ENCODE measurements at places on chromosomes 11 and 22. TPM values are rescaled to one million over a fixed set of nuclear protein-coding genes. Genes with fewer than 3 reads are reported as not detected.

The FXYD6 gene
- 18.3 TPM for total RNA-seq

The DERL3 gene
- 0.21 TPM for total RNA-seq

The JOSD1 gene
- 65.2 TPM for total RNA-seq

The KRTAP5-2 gene
- 15.1 TPM for total RNA-seq

The C22orf31 gene
- not detected for total RNA-seq

The GGTLC3 gene
- not detected for total RNA-seq

- DNase-seq: peak; percentile 79
Observed at GRCh38 chr11:11589437-11589836, 32.4 kb downstream of the GALNT18 start.

- no peak for DNase-seq
Observed at GRCh38 chr11:117605331-117605730, 191.7 kb downstream of the DSCAML1 start.

DNA sequence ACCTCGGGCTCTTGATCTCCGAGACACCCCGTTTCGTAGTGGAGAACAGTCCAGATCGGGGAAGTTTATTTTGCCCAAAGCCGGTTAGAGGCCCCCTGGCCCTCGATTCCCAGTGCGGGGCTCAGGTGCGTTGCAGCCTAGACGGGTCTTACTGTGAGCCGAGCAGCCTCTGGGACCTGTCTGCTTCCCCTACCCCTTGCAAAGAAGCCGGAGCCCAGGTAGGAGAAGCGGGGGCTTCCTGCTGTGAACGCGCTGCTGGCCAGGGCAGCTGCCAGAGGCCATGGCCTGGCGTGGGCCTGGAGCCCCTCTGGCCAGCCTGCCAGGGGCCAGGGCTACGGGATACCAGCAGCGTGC is 621 bp downstream of the TSPO start:
- DNase-seq: no peak

- no peak for DNase-seq
Observed at GRCh38 chr11:3747704-3748103, 49.6 kb downstream of the NUP98 start.

DNA sequence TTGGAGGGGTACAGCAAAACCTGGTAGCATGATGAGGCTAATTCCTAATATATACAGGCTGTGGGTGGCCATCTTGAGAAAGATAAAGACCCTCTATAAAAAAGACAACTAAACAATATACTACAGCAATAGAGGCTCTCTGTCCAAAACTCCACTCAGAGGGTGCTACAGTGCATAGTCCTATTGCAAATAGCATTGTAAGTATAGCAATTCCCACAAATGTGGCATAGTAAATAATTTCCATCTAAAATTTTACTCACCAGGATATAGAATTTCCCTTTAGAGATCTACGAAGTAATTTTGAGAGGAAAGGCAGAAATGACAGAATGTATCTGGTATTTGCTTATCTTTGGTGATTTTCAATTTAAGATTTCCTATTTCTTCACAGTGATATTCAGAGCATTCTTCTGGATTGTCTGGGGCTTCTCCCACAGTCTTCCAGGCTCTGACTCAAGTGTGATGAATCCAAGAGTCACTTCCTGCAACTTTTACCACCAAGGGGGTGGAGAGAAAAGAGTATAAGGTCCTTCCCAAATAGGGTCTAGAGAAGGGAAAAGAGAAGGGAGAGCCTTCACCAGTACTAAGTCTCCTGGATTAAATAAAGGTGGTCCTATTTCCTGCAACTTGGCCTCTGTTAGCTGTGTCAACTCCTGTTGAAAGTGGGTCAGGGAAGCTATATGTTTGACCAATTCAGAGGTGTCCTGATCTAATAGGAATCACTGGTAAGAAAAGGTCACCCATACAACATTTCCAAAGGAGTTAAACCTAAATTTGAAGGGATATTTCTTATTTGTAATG is 1054.7 kb upstream of the CNTN5 start:
- DNase-seq: no peak

DNA sequence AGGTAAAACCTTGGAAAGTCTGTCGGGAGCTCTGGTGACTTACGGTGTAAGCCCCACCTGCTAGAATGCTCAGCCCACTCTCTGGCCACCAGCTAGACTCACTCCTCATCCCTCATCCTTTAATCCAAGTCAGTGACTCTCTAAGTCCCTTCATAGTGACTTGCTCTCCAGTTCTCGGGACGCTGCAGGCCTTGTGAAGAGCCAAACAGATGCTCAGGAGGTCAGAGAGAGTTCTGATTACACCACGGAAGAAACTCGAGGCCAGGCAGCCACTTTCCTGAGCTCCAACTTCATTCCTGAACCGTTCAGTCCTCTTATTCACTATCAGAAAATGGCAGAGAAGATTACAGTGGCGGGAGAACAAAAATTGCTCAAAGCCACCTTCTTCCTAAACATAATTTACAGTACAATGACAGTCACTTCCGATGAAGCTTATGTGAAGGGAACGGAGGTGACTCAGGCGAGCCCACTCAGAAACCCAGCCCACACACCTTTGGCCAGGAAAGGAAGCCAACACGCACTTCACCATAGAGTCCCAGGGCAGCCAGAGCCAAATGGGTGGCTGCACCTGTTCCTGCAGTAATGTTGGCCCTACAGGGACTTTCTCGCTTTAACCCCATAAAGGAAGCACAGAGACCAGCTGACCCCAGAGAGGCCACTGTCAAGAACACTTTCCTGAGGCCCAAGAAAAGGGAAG is 100.4 kb downstream of the GALNT18 start:
- no peak for DNase-seq

- DNase-seq: no peak
Observed at GRCh38 chr11:11400635-11401232, 47.7 kb upstream of the CSNK2A3 start.

All from lower leg skin (tissue), 4 donors.